ENCODE measurements at places on chromosomes 3 and 15.

DNA sequence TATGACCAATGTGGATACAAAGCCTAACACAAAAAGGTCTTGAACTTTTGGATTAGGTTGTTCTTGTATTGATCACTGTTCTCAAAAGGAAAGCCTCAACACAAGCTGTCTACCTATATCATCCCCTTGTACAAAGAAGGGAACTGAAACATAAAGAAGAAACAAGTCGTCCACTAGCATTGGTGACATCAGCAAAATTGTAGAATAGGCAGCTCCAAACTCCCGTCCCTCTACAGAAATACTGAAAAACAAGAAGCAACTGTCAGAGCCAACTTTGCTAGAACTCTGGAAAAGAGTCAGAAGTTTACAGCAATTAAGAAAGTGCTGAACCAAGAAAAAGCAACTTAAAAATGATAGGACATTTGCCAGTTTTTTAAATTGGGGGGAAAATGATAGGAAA is 7.5 kb upstream of the NR1I2 start:
- no peak for DNase-seq

DNA sequence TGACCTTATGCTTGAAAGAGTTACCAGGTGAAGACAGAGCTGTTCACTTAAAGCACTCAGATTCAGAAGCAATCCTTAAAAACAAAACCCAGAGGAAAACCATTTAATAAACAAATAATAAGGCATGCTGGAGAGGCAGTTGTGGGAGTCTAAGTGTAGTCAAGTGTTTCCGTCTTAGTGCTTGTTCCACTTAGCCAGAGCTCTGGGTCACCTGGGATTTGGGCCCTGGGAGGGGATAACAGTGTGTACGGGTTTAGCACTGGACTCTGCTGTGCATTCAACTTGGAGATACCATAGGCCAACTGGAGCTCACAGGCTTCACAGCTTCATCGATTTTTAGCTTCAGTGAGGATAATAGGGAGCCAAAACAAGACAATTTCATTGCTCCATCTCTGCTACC is 444.6 kb downstream of the CNTN4 start:
- DNase-seq = no peak

- no peak for DNase-seq
Measured at GRCh38 chr3:138899351-138899991, 47.5 kb downstream of the FOXL2 start.

GRCh38 chr3:24641628-24642027 is 147.0 kb upstream of the THRB start:
- no peak for DNase-seq

DNA sequence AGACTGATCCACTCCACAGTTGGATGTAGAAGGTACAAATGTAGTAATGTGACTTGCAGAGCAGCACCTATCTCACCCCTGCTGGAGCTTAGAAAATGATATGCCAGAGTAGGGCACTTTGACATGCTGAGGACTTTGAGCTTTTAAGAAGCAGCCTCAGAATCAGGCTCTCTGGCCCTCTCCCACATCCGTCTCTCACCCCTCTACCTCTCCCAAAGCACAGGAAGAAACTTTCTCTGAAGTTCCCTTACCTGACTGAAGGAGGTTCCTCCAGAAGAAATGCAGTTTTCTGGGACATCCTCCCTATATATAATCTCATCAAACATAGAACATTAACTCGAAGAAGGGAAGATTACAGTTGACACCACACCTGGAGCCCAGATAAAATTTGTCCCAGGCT is 98.4 kb upstream of the PEX5L start:
- no peak for DNase-seq

GRCh38 chr3:38325256-38325655 is 21.3 kb upstream of the XYLB start:
- DNase-seq = no peak

DNA sequence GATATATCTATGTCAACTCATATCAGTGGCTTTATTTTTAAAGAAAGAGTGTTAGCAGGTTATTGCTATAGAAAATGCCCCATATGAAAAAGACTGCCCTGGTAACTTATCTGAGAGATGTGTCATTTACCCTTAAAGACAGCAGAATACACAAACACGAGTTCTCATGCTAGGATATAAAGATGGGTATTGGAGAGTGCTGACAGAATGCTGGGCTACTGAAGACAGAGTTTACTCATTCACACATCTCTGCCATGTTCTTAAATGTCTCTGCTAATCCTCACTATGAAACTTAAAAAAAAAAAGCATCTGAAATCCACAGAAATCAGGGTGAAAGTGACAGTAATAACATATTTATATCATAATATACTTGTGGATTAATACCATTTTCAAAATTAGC is 126.7 kb downstream of the FOXP1 start:
- no peak for DNase-seq

- no peak for DNase-seq
Measured at GRCh38 chr3:157444797-157445184, 8.1 kb downstream of the PTX3 start.

DNA sequence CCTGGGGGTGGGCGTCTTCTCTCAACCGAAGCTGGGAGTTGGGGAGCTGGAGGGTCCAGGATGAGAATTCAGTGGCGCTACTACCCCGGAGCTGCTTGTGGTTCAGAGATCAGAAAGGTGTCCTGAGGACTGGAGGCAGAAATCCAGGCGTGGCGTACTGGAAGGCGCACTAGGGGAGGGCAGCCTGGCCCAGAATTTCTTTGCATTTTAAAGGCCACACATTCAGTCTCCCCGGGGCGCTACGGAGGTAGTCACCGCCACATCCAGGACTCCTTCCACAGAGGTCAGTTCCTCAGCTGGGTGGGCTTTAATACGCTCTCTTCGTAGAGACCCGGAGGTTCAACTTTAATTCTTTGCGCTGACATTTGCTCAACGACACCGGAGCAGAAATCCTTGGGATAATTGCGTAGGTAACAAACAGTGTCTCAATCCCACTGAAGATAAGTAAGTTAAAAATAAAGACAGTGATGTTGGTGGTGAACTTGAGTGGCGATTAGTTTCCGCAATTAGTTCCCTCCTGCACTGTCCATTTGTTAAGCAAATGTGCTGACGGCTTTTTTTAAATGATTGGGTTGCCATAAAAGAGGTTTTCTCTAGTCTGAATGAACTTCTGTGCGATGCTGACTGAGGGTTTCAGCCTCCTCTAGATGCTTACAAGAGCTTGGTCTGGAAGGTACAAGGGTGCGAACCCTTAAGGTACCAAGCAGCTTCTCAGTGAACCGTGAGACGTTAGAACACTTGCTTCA is 535 bp downstream of the MCTP2 start:
- no peak for DNase-seq

- no peak for DNase-seq
Measured at GRCh38 chr3:186879781-186880180, 37.3 kb downstream of the ADIPOQ start.

DNA sequence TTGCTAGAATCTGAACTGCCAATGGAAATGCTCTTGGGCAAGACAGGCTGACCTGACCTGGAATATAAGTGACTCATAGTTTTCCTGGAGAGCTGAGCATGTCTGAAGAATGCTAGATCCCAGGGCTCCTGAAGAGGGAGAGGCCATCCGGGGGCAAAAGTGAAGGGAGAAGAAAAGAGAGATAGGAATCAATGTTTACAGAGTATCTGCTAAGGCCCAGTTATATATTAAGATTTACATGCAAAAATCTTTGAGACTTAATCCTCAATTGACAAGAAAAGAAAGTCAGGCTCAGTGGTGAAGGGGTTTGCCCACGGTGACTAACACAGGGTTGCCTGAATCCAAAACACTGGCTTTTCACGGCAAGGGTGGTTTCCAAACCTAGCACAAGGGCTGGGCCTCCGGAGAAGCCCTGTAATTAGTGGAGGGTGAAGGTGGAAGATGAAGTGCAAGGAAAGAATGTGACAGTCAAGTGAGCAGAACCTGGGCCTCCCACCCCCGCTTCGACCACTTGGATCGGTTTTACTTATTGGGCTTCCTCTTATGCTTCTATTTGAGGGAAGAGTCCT is 91.7 kb upstream of the FGF12 start:
- DNase-seq = peak; percentile 4

GRCh38 chr3:73072634-73073033 is 11.2 kb downstream of the EBLN2 start:
- no peak for DNase-seq

DNA sequence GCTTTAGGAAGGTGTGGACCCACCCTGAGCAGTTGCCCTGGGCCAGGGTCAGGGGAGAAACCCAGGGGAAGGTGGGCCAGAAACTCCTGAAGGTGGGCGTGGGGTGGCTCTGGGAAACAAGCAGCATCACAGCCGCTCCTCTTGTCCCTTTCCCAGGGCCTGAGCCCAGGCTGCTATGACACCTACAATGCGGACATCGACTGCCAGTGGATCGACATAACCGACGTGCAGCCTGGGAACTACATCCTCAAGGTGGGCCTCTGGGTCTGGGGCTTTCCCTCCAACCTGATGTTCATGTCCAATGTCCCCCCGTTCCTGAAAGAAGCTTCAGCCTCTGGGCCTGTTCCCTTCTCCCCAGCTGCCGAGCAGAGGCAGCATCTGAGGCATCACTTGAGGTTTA is 21.4 kb downstream of the LOXL1 start:
- DNase-seq = no peak

- DNase-seq = no peak
Measured at GRCh38 chr15:81373775-81374395, at the start of gene TMC3. TSS of gene TMC3 (minus strand) at chr15:81374213. CDS start at chr15:81374077, 136 bp downstream.

DNA sequence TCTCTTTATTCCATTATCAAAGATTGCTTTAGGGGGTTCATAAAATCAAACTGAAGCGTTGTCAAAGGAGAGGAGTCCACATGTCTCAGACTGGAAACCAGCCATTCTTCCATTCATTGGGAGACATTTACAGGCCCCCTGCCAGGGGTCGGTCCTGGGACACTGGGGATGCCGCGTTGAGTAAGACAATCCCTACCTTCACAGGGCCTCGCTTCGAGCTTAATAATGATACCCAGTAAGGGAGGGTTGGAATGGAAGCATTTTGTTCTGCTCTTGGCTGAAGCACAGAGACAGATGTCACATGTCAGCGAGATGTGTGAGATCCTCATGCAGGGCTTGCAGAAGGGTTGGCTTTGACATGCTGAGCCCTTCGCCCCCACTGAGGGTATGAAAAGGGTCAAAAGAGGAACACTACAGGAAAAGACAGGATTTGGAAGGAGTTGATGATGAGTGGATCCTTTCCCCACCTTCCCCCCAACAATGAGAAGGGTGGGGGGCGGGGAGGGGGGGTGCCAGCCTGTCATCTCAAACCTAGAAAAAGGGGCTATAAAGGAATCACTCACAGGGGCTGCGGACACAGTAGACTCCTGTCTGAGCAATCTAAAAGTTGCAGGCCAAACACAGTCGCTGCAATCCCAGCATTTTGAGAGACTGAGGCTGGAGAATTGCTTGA is 25.6 kb upstream of the ARL8B start:
- no peak for DNase-seq

- no peak for DNase-seq
Measured at GRCh38 chr3:179672918-179673317, 20.1 kb downstream of the USP13 start.

DNA sequence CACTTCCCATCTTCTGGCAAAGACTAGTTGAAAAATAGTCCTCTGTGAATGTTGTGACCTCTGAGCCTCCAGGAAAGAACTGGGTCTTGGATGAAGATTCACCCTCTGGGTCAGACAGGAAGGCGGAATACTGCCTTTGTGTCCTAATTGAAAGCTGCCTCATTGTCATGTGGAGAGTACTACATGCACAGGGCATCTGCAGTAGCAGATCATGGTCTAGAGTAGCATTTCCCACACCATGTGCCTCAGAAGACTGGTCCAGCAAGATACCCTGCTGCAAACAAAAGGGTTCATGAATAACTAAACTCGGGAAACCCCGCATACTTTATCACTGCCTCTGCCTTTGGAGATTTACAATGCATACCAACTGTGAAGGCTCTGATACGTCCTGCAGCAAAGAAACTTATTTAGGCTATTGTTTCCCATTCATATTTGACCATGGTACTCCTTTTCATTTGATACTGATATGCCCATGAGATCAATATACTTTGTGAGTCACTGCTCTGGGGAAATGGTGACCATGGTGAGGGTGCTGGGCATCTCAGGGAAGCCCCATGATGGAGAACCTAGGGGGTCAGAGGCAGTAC is 22.7 kb downstream of the IRAK2 start:
- DNase-seq = no peak

DNA sequence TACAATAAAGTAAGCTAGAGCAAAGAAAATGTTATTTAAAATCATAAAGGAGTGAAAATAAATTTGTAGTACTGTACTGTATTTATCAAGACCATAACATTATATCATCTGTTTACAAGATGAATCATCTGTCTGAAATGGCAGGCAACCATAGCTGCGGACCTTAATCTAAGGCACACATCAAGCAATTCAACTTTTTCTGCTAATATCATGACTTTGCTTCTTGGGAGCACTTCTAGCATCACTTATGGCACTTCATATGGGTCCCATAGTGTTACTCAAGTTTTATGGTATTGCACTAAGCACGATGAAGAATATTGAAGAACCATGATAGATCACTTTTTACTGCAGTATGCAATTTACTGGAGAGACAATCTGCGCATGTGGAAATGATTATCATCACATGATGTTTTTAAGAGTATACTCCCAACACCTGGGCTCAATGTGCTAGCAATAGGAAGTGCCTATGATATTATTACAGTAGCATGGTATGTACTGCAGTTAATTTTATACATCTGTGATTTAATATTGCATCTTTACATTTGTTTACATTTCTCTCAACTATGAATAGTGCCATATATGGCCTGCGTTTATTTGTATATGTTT is 137.7 kb upstream of the NECTIN3 start:
- no peak for DNase-seq

DNA sequence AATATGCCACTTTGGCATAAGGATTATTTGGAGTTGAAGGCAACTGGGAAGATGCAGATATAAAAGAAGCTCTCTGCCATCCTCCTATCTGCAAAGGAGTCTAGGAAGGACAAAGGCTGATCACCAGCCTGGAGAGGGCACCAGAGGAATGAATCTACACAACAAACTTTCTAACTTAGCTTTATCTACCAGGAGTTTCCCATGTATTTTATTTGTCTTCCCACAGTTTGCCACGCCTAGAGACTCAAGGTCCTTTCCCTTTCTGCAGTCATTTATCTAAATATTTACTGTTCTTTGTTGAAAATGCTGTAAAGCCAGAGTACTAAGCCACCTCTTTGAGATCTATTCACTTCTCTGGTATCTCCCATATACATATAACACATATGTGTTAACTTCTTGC is 32.2 kb downstream of the GPR176 start:
- DNase-seq = no peak

DNA sequence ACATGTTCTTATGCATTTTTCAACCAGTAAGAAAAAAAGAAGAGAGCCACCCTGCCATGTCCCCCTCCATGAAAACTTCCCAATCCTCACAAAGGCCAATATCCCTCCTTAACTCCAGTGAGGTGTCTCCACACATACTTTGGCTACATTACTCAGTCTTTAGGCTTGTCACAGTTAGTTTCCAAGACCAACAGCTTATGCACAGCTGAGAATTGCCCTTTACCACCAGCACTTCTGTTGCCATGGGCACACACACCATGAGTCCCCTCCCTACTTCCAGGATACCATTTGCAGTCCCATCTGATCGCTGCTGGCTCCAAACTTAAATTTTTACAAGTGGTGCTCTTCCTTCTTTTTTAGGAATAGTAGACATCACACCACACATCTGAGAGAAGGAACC is 150.3 kb upstream of the STRIT1 start:
- no peak for DNase-seq

- no peak for DNase-seq
Measured at GRCh38 chr3:47227678-47228077, 54.9 kb downstream of the KIF9 start.

- DNase-seq = no peak
Measured at GRCh38 chr3:158313338-158313927, 203.5 kb downstream of the RSRC1 start.
